ENCODE measurements at places on chromosomes 6 and 20. TPM values are rescaled to one million over a fixed set of nuclear protein-coding genes. Genes with fewer than 3 reads are reported as not detected.

RBM24 gene
- total RNA-seq = 26.1 TPM

CSE1L gene
- total RNA-seq = 129 TPM

RIPOR3 gene
- 0.98 TPM for total RNA-seq

APOBEC2 gene
- total RNA-seq = not detected

THBS2 gene
- total RNA-seq = 11.3 TPM

SLC2A4RG gene
- total RNA-seq = 2.5 TPM

GCNT2 gene
- total RNA-seq = 14.5 TPM

MOG gene
- 0.25 TPM for total RNA-seq

HEY2 gene
- 0.98 TPM for total RNA-seq

NAPB gene
- 63.7 TPM for total RNA-seq

SPATS1 gene
- not detected for total RNA-seq

SLC22A16 gene
- 0.49 TPM for total RNA-seq

SRC gene
- total RNA-seq = 28.3 TPM

RAET1L gene
- total RNA-seq = 0.25 TPM

ATP9A gene
- 242 TPM for total RNA-seq

CLVS2 gene
- 43.3 TPM for total RNA-seq

MROH8 gene
- 3.2 TPM for total RNA-seq

TAF8 gene
- 5.4 TPM for total RNA-seq

ADAT2 gene
- total RNA-seq = 3.4 TPM

MYLK2 gene
- total RNA-seq = 1.2 TPM

RAE1 gene
- total RNA-seq = 30.0 TPM

C20orf204 gene
- 1.2 TPM for total RNA-seq

TP53TG5 gene
- total RNA-seq = not detected

SERPINB1 gene
- total RNA-seq = 1.7 TPM

PNLDC1 gene
- total RNA-seq = not detected

HLA-DOB gene
- total RNA-seq = not detected

DZANK1 gene
- 4.9 TPM for total RNA-seq

MUCL3 gene
- not detected for total RNA-seq

FANCE gene
- total RNA-seq = 8.9 TPM

THBD gene
- 1.7 TPM for total RNA-seq

ULBP1 gene
- 2.5 TPM for total RNA-seq

PHF20 gene
- 47.0 TPM for total RNA-seq

All from temporal lobe (tissue), 4 donors.